ENCODE measurements at places on chromosomes 7 and 10. TPM values are rescaled to one million over a fixed set of nuclear protein-coding genes. Genes with fewer than 3 reads are reported as not detected.

DNA sequence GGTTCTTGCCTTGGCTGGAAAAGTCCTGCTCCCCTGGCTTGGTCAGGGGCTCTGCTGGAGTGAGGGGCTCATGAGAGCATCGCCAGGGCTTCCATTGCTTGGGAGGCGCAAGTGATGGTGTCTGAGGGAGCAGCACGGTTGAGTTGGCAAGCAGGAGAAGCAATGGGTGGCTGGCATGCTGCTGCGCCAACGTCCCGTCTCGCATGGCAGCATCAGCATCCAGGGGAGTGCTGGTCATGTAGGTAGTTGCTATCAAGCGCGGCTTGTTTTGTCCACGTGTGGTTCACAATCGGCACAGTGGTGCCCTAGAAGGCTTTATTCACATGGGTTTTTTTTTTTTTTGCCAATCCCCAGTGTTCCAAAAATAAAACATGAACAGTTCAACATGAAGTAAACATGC lies 3.8 kb downstream of the PYROXD2 start:
- no peak for DNase-seq

DNA sequence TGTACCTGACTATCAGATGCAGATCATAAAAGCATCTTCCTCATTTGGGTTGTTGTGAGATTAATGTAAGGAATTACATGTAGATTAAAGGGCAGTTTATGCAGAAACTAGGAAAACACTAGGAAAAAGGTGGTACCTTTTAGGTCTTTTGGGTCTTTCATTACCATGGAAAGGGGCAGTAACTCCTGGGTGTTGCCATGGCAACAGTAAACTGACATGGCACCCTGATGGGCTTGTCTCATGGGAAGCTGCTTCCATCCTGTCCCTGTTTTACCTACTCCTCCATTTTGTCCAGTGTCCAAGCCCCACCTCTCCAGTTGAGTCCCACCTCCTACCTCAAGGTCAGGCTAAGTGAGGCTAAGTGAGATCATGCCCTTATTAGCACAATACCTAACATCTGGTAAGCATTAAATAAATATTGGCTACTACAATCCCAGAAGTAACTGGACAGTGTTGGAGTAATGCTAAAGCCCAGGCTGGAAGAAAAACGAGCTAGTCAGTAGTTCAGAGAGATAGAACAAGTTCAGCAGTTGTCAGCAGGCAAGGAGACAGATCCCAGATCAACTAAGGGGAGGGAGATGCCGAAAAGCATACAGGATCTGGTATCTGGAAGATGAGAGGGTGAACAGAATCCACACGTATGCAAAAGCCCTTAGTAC lies 240.0 kb upstream of the AUTS2 start:
- no peak for DNase-seq

DNA sequence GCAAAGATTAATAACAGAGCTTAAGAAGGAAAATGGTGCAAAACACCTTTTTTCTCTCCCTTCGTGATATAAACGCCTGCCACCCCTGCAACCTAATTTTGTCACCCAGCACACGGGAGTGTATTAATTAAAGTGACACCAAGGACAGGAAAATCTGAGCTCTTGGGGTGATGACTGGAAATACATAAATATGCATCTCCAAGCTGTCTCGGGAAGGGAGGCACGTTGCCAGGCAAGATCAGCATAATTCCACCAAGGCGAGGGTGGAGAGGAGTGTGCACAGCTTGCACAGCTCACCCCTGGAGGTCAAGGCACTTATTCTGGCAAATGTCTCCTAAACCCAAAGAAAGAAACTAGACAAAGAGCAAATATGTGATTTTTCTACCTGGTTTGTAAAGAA lies 700.9 kb downstream of the GRID1 start:
- no peak for DNase-seq

DNA sequence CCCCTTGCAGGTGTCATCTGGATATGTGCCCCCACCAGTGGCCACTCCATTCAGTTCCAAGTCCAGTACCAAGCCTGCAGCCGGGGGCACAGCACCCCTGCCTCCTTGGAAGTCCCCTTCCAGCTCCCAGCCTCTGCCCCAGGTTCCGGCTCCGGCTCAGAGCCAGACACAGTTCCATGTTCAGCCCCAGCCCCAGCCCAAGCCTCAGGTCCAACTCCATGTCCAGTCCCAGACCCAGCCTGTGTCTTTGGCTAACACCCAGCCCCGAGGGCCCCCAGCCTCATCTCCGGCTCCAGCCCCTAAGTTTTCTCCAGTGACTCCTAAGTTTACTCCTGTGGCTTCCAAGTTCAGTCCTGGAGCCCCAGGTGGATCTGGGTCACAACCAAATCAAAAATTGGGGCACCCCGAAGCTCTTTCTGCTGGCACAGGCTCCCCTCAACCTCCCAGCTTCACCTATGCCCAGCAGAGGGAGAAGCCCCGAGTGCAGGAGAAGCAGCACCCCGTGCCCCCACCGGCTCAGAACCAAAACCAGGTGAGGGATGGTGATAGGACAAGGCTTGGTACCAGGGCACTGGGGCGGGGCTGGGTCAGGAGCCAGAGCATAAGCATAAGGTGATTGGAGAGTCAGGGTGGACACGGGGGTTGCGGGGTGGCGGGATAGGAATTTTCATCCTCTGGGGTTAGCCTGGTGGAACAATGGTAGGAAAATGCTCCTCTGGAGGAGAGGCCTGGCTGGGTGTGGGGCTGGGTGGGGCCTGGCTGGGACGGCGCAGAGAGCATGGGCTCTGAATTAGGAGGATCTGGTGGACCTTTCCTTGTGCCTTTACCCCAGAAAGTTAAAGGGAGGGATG lies 1.9 kb downstream of the ZYX start:
- peak; percentile 57 for DNase-seq

- DNase-seq, result no peak
Observed at GRCh38 chr7:29147821-29148220, 1.5 kb upstream of the CPVL start.

DNA sequence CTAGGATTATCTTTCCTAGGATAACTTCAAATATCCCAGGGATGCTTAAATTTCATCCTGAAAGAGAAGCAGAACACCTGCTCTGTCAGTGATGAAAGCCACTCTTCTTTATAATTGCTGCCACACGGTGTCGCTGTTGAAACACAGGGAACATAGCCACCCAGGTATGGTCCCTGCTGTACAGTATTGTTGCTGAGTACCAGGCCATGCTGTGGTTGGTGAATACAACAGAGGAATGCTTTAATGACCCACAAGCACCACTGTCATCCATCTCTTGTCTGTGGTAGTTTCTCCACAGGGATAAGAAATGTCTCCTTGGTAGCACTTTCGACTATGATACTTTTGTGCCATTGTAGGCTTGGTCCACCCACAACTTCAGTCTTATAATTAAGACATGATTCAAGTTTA lies 70.6 kb upstream of the STARD3NL start:
- peak; percentile 78 for DNase-seq

DNA sequence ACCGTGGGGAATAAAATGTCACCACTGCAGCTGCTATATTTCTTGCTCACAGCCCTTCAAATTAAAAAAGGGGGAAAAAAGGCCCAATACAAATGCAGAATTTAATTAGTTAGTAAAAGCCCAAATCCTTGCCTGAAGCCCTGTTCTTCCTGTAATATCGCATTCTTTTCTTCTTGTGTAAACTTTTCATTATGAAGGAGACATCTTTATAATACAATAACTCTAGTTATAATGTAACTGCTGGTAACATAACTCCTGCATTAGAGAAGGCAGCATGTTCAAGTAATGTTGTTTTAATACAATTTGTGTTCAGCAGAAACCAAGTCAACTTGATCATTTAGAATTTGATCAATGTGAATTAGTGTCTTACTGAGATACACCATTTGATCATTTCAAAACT lies 250.9 kb downstream of the CHCHD3 start:
- DNase-seq, result no peak

- no peak for DNase-seq
Observed at GRCh38 chr7:28052933-28053332, 127.7 kb downstream of the JAZF1 start.

- DNase-seq, result no peak
Observed at GRCh38 chr7:124618871-124619270, 146.7 kb downstream of the GPR37 start.

- DNase-seq, result no peak
Observed at GRCh38 chr7:93860261-93860660, 30.3 kb downstream of the TFPI2 start.

- DNase-seq, result no peak
Observed at GRCh38 chr10:81216949-81217348, 658.0 kb upstream of the NRG3 start.

DNA sequence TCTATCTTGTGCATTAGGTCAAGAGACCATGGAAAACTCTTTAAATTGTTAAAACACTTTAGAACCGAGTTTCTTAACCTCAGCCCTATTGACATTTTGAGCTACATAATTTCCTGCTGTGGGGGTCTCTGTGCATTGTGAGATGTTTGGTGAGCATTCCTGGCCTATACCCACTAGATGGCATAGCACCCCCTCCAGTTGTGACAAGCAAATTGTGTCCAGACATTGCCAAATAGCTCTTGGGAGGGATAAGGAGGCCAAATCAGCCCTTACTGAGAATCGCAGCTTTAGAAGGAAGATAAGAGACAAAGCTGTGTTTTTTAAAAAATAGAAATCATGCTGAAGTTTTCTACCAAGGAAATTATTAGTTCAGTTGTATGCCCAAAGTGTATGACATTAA lies 1158.5 kb upstream of the C7orf33 start:
- no peak for DNase-seq

- no peak for DNase-seq
Observed at GRCh38 chr10:14074062-14074884, 256.5 kb downstream of the FRMD4A start.

GDF10 gene
- total RNA-seq, result 0.23 TPM

AGR3 gene
- total RNA-seq, result not detected

CAMK1D gene
- 1.1 TPM for total RNA-seq

SFRP5 gene
- total RNA-seq, result not detected

CCDC3 gene
- not detected for total RNA-seq

RNLS gene
- total RNA-seq, result 3.3 TPM

STAG3 gene
- 54.2 TPM for total RNA-seq

CDK13 gene
- 37.6 TPM for total RNA-seq

GRID2IP gene
- total RNA-seq, result 0.30 TPM

All from activated naive CD4-positive, alpha-beta T cell treated with anti-CD3 and anti-CD28 coated beads, Interleukin-2, amount 50 U/mL, for 72 hours (primary cell).